Cerebellar nuclear complex (tissue), 1 donor: ENCODE measurements at places on chromosomes 16 and 17.

GRCh38 chr16:3458278-3458851 is 14.9 kb downstream of the NAA60 start:
- no peak for DNase-seq

GRCh38 chr17:9331279-9332131 is 244.1 kb downstream of the STX8 start:
- no peak for DNase-seq

- no peak for DNase-seq
These were observed 34.1 kb downstream of the TK2 start for GRCh38 chr16:66515596-66516508.

GRCh38 chr17:70581459-70581858 is 412.1 kb downstream of the KCNJ2 start:
- no peak for DNase-seq

DNA sequence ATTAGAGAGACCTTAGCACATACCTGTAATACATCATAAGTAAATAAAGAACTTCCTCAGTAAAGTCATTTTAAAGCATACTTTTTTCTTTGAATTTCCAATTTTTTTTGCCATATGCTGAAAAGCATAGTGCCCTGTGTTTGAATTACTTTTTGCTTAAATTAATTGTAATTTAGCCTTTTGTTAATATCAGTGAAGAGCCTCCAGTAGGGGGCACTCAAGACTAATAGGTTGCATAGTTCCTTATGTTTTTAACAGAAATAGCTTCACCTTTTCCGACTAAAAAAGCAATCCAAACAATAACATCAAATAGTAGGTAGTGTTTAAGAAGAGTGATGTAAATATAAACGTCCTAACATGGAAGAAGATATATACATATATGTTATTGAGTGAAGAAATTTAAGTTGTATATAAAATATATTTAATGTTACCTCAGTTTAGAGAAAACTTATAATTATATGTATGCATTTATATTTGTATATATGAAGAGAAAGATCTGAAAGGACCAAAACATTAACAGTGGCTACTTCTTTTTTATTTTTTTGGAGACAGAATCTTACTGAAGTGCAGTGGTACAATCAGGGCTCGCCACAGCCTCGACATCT is 18.6 kb downstream of the RAD51C start:
- DNase-seq = no peak

DNA sequence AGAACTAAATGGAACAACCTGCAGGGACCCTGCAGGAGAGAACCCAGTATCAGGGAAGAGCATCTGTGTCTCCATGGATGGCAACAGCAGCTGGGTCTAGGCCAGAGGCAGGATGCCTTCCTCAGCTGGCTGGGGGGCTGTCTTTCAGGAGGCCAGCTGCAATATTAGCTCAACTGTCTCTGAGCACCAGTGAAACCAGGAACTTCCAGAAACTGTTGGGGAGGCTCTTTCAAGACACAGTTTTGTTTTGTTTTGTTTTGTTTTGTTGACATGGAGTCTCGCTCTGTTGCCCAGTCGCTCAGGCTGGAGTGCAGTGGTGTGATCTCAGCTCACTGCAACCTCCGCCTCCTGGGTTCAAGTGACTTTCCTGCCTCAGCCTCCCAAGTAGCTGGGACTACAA is 7.6 kb downstream of the GPR142 start:
- DNase-seq = no peak

DNA sequence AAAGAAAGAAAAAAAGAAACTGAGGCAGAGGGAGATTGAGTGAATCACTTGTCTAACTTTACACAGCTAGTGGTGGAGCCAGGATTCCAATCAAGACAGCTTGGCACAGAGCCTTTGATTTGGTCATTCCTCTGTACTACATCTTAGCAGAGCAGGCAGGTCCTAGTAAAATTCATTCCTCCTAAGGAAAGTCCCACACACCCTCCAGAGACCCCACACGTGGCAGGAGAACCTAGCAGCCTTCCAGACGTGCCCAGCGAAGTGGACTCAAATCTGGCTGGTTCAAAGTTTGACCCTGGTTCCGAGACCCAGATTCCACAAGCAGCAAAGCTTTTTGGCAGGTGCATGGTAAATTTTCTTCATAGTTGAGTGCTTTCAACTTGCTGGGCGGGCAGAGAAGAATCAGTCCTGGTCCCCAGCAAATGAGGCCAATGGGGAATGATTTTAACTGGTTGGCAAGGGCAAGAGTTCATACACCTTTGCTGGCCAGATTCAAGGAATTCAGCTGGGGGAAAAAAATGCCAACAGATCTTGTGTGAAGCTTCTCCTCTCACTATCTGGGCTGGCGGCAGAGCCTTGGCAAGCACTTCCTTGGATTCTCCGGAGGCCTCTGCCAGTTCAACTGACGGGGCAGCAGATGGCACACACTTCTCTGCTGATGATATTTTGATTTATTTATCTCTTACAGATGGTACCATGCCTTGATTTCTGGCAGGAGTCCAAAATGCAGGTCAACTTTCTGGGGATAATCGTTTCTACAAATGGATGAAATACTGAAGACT is 82.4 kb downstream of the GSG1L start:
- peak; percentile 79 for DNase-seq

- DNase-seq = no peak
These were observed 35.3 kb upstream of the RAI1 start for GRCh38 chr17:17645961-17646360.

- DNase-seq = no peak
These were observed 12.2 kb upstream of the PRKCA start for GRCh38 chr17:66290101-66290722.

DNA sequence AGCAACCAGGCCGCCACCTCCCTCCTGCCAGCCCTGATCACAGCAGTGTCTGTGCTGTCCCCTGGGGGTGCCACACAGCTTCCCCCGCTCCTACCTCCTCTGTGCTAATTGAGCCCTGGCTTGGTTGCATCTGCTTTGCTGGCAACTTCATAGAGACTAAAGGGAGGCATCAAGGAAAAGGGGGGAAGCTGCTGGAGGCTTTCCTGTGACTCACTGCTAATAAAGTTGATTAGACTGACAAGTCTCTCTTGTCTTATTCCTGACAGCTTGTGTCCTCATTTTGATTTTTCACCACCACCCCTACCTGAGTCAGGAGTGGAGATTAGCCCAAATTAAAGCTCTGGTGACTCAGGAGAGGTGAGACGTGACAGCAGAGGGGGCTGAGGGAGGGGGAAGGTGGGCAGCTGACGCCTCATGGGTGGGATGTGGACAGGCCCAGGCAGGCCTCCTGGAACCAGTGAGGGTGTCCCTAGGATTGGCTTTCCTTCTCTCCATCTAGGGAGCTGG is 310.0 kb downstream of the CBLN1 start:
- no peak for DNase-seq

DNA sequence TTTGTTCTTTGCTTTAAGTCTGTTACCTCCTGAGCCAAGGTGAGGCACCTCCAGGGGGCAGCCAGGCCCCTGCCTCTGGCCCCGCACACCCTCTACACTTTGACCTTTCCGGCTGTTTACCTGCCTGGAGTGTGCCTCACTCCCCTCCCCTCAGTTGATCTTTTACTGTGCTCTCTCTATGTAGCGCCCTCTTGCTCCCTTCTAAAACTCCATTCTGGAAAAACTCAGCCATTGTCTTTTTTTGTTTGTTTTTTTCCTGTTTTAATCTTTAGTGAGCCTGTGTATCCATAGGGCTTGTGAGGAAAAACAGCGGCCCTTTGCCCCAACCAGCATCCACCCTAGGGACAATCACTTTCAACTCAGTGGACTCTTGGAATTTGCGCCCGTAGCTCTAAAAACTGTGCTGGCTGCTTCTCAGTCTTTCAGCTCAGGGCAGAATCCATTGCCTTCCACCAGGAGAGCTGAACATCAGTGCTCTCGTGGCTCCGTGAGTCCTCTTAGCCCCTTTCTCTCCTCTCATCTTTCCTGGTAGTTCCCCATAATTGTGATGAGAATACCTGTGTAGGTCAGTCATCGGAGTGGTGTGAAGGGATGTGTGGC is 4.3 kb downstream of the AMDHD2 start:
- DNase-seq = no peak

GRCh38 chr16:17224350-17224749 is 246.4 kb downstream of the XYLT1 start:
- no peak for DNase-seq

DNA sequence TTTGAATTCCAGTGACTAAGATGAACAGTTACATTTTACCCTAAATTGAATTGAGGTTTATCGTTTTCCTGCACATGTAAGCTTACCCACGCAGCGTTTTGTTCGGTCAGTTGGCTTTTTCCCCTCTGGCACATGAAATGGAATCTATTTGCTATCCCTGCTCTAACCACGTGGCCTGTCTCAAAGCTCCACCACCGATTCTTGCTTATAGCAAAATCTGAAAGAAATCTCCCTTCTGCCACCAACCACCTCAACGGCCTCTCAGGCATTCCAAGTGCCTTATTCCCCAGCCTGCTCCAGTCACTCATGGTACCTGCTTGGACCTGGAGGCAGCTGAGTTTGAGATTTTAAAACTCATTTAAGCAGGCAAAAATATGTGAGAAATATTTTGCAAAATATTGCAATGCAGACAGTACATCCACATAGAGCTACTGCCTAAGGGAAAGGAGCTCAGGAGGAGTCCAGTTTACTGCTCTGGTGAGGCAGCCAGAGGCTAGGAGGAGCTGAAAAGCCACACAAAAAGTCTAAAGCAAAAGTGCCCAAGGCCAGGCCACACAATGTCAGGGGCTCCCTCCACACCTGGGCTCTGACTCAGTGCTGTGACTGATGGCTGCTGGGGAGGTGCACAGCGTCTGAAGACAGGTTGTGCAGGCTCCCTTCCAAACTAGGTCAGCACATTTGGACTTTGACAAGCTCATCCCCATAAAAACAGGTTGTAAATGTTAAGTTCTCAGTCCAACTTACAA is 26.4 kb downstream of the ARHGAP17 start:
- peak; percentile 39 for DNase-seq

DNA sequence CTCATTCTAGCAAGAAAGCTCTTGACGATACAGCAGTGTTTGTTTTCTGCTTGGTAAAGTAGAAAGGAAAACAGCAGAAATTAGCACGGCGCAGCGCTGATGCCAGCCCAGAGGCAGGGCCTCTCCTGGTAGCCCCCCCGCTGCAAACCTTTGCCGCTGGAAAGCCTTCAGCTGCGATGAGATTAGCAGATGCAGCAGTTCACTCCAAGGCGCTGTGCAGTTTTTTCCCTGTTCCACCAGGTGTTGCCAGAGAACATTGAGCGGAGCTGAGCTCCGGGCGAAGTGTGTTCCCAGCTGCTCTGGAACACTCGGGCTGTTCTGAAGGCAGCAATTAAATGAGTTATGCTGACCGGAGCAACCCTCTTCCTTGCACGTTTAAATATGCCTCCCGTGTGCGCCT is 72.5 kb downstream of the RBFOX1 start:
- DNase-seq = no peak

GRCh38 chr16:27969574-27969973 is 93.9 kb downstream of the GSG1L start:
- DNase-seq = no peak

DNA sequence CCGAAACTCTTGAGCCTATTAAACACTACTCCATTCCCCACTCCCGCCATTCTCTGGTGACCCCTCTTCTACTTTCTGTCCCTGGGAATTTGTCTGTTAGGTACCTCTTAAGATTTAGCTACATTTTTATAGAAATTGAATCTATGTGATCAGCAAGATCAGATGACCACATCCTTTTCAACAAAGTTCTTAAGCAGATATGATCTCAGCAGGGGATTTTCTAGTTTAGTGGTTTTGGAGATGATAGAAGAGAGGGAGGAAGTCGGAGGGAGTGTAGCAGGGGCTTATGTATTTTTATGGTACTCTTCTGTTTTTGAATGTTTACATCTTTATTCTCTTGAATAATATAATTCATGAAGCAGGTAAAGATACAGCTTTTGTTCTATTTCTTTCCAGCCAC is 40.8 kb downstream of the RPA1 start:
- DNase-seq = no peak

DNA sequence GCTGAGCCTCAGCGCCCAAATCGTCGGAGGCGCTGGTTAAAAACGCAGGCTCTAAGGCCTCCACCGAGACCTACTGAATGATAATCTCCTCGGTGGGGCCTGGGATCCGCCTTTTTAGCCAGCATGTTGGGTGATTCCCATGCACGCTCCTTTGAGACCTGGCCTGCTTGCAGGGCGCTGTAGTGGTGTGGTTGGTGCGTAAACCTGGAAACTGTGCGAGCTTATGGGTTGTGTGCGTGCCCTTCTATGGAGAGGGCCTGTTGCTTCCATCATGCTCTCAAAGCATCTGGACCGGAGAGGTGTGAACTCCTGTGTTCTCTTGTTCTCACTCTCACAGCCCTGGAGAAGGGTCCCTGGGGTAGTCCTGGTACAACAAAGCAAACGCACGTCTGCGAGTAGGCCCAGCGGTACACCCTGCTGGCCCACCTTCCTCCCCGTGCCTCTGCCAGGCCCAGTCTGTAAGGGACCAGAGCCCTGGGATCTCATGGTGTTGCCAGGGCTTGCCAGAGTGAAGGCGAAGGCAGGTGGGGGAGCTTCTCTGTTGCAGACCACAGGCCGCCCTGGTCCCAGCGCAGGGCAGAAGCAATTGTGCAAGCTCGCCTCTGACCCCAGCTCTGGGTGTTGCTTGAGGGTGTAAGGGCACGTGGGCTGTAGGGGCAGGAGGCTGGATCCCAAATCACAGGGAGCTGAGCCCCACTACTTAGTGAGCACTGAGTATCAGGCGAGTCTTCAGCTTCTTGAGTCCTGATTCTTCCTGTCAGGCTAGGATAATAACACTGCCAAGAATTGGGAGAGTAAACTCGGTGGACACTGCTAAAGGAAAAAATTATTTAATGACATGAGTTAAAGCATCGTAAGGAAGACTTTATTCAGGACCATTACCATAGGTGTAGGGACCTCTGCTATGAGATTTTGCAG is 879 bp upstream of the LRRC75A start:
- DNase-seq = no peak

- no peak for DNase-seq
These were observed 13.1 kb downstream of the SOST start for GRCh38 chr17:43745541-43745940.

DNA sequence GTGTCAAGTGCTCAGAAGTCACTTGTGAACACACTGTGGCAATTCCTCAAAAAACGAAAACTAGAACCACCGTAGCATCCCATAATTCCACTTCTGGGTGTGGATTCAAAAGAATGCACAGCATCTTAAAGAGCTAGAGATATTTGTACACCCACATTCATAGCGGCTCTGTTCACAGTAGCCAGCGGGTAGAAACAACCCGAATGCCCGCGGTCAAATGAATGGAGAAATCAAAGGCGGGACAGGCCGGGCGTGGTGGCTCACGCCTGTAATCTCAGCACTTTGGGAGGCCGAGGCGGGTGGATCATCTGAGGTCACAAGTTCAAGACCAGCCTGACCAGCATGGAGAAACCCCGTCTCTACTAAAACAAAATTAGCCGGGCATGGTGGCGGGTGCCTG is 337.5 kb downstream of the SEC14L1 start:
- DNase-seq = no peak
